Upper lobe of right lung (tissue), 1 donor: ENCODE measurements at places on chromosomes 6 and 20.

- H3K27ac ChIP-seq = no peak overlapping the region
- no peak for DNase-seq
- H3K36me3 ChIP-seq = peaks cover 67% of the 10 kb centered on the region
- H3K27me3 ChIP-seq = no peaks in the 10 kb centered on the region
- peaks cover 3% of the 10 kb centered on the region for H3K4me1 ChIP-seq
Measured at GRCh38 chr20:20492521-20493332, 124.8 kb downstream of the INSM1 start.

GRCh38 chr20:62219992-62220665 is at the start of gene HRH3:
Gene HRH3 (minus strand): TSS chr20:62220278. CDS start chr20:62219970, 308 bp downstream.
- peaks cover 91% of the 10 kb centered on the region for H3K27me3 ChIP-seq
- H3K4me1 ChIP-seq = no peaks in the 10 kb centered on the region
- DNase-seq = no peak
- H3K36me3 ChIP-seq = no peaks in the 10 kb centered on the region

DNA sequence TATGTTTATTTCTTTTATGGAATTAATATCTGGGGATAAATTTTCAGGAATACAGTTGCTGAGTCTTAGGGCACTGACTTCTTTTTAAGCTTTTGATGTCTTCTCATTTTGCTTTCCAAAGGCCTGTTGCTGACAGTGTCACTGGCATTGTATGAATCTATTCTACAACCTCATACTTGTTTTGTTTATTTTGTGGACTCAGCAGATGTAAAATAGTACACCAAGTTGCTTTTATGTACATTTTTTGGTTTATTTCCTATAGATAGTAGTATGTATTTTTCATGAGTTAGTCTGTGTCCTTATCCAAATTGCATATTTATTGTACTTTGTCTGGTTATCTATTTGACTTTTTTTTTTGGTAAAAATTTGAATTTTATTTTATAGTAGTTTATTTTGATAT is 35.0 kb downstream of the FAM162B start:
- no peaks in the 10 kb centered on the region for H3K27me3 ChIP-seq
- no peak overlapping the region for H3K27ac ChIP-seq
- H3K4me1 ChIP-seq = no peaks in the 10 kb centered on the region
- H3K36me3 ChIP-seq = peaks cover 29% of the 10 kb centered on the region

GRCh38 chr6:170178561-170179477 is 112.1 kb downstream of the DLL1 start:
- no peaks in the 10 kb centered on the region for H3K27me3 ChIP-seq
- H3K4me1 ChIP-seq = peaks cover 13% of the 10 kb centered on the region
- H3K36me3 ChIP-seq = no peaks in the 10 kb centered on the region
- H3K27ac ChIP-seq = no peak overlapping the region
- H3K4me3 ChIP-seq = no peak overlapping the region

- no peaks in the 10 kb centered on the region for H3K27me3 ChIP-seq
- H3K36me3 ChIP-seq = no peaks in the 10 kb centered on the region
- H3K4me1 ChIP-seq = peaks cover 27% of the 10 kb centered on the region
Measured at GRCh38 chr6:128491610-128492206, 28.7 kb downstream of the PTPRK start.

DNA sequence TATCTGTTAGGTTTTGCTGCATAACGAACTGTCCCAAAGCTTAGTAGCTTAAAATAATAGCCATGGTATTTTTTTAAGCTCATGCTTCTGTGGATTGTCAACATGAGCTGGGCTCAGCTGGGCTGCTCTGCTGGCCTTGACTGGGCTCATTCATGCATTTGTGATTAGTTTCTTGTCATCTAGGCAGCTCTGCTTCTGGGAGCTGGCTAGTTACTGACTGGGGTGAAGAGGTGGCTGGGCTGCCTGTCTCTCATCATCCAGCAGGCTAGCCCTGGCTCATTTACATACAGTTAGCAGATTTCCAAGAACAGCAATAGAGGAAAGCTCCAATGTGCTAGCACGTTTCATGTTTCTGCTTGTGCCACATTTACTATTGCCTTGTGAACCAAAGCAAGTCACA is 165.1 kb upstream of the PCSK2 start:
- no peak for DNase-seq
- H3K36me3 ChIP-seq = no peaks in the 10 kb centered on the region
- H3K4me1 ChIP-seq = no peaks in the 10 kb centered on the region
- no peaks in the 10 kb centered on the region for H3K27me3 ChIP-seq

GRCh38 chr6:103798166-103798565 is 1061.6 kb downstream of the HACE1 start:
- H3K27ac ChIP-seq = no peak overlapping the region
- H3K4me1 ChIP-seq = no peaks in the 10 kb centered on the region
